ENCODE measurements at places on chromosomes 3 and 15.
A peak's percentile ranks its signal among the peaks of the same experiment; 100 is the strongest.

DNA sequence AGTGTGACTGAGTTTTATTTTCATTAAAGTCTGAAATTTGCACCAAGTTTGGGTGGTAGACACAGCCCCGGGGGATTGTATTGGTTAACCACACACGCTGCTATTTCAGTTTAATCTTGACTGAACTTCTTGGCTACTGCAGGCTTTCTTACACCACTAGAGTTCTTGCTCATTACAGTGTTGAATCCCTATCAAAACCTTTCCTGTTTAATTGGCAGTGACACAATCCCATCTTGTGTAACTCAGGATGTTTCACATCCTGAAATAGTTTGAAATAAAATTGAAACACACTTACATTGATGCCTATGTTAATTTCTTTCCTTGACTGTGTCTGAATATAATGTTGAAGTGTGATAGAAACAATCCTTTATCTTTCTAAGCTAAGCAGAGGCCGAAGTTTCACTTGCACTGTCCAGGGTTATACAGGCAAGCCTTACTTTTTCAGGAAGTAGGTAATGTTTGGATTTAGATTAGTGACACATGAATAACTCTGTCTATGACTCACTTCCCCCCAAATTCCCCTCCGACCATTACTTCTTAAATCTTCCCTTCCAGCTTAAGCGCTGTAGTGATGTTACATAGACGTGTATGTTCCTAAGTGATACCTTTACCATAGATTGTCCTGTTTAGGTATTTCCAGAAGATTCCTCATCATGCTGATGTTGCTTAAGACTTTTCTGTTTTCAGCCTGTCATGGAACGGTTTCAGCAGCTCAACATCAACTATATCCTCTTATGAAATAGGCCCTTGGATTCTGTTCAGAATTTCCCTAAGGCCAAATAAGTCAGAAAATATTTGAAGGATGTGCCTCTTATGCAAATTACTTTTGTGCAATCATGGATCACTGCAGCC, 16.8 kb downstream of the ATG7 start:
- no peak for DNase-seq

- no peak for DNase-seq
Observed at GRCh38 chr15:62521396-62521795, 356.3 kb upstream of the C2CD4B start.

GRCh38 chr3:108486338-108486737, 24.1 kb downstream of the MYH15 start:
- no peak for DNase-seq

DNA sequence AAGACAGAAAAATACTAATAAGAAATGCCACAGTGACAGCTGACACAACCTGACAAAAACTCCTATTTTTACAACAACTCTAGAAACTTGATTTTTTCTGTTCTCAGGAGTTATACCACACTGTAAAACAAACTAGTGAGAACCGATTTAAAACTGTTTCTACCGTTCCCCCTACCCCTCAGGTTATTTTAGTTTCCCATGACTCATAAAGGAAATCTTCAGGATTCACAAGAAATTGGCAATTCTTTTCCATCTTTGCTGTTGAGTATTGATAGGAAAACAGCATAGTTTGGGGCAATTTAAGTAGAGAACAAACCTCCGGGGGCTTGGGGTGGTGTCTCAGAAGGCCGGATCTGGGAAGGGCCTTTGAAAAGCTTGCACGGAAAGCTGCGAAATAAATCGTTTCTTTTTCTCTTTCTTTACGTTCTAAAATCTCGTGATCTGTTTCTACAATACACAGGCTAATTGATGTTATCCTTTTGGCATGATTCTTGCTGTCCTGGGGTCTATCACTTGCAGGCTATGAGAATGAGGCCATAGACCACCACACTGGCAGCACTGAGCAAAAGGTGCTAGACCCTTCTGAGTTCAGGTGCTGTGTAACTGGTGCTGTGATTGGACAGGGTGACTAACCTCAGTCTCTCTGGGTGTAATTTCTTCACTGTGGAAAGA, 89.3 kb downstream of the LPP start:
- no peak for DNase-seq

DNA sequence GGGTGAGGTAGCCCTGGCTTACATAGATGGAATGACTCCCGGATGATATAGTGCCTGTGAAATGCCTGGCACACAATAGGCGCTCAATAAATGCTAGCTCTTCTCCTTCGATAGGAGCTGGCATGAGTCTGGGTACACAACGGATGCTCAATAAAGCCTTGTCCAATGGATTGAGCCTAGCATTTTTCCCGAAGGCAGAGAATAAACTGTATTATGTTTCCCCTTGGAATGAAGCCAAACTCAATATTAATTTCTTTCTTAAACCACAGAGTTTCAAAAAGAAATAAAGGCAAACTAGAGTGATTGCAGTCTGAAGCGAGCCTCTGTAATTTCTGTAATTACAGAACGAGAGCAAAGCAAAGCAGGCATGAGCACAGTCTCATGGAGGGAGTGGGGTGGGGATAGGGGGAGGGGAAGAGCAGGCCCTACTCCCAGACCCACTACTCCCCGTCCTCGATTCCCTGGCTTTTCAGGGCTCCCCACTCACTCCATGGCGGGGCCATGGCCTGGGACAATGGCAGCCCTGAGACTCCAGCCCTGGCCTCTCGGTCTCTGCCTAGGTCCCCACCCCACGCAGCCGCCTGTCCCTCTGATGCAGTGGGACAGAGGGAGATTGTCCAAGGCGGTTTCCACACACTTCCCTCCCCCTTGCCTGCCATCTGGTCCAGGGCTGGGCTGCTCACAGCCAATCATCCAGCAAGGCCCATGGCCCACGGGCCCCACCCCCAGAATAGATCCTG, 18.0 kb downstream of the SLC6A1 start:
- DNase-seq, result no peak

GRCh38 chr3:51720292-51721061, 13.6 kb downstream of the GRM2 start:
- no peak for DNase-seq

DNA sequence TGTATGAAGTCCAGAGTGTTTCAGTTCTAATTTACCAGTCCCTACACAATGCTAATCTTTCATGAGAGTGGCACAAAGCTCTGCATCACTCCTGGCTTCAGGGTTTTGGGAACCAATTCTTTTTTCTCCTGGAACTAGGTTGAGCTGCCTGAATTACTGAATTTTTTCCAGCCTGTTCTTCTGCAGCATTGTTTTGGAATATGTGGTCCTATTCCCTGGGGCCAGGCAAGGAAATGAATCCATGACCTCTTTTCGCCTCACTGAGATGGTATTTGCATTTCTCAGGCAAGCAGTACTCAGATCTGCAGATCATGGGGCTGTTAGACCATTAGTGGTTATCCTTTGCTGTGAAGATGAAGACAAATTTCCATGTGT, 25.6 kb upstream of the GPR171 start:
- no peak for DNase-seq

DNA sequence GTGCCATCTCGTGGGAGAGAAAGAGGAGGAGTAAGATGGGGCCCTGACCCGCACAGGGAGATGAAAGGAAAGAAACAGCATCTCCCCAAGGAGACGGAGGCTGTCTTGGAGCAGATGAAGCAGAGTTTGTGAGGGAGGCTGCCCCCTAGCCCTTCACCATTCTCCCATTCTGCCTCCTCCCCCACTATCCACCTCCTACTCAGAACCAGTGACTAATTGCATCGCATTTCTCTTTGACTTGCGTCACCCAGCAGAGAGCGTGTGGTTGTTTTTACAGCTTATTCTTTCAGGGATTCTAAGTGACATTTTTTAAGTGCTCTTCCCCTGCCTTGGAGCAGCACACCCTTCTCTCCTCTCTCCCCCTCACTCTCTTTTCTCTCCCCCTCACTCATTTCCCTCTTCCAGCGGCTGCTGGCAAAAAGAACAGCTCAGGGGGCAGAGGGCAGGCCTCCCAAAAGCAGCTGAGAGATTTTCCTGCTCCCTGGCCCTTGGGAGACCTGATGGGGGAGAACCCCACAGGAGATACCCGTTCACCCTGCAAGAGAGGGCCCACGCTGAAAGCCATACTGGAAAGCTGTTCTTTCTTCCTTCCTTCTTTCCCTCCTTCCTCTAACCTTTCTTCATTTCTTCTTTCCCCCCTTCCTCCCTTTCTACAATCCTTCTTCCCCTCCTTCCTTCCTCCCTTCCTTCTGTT, 91.8 kb downstream of the MRPL46 start:
- DNase-seq, result no peak

DNA sequence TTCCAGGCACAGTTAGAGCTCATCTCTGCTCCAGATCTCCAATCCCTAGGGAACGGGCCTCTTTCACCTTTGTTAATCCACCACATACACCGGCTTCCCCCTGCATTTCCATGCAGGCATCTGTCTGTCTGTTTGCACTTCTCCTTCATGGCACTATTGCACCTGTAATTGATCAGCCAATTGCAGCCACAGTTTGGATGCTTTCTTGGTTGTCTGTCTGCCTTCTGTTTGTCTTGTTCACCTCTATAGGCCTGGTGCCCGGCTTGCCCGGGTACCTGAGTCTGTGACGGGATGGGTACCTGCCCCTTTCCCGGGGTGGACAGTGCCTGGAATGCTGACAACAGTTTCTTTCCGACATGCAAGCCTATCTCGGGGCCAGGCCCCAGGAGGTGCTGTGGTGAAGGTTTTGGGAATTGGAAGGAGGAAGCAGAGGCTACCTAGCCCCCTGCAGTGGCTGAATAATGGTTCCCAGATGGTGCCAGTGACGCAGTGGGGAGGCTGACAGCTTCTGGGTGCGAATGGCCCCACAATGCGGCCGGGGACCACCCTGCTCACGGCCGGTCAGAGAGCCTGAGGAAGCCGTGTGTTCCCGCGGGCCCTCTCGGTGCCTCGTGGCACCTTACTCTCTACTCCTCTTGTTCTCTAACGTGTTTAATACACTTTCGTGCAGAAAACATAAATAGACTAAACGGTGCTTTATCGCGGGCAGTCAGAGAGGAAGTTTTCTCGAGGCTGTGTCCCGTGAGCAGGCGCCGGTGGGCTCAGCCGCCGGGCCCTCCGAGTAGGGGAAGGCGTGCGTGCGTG, 31.3 kb upstream of the RAB6B start:
- peak; percentile 43 for DNase-seq

DNA sequence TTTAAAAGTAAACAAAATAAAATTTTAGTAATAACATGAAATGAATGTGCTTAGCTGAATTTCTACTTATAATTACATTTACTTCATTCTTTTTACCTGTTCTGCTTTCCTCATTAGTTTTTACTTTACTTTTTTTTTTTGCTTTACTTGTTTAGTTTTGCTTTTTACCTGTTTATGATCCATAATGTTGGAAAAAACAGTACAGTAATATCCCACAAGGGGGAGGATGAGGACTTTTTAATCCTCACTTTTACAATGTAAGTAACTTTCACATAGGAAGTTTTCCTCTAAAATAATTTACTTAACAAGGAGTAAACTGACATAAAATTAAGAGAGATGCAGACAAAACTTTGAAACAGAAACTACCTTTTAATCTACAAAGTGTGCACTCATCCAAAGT, 268.7 kb downstream of the TBC1D5 start:
- DNase-seq, result no peak

- no peak for DNase-seq
Observed at GRCh38 chr3:87503900-87504498, 227.6 kb upstream of the POU1F1 start.

DNA sequence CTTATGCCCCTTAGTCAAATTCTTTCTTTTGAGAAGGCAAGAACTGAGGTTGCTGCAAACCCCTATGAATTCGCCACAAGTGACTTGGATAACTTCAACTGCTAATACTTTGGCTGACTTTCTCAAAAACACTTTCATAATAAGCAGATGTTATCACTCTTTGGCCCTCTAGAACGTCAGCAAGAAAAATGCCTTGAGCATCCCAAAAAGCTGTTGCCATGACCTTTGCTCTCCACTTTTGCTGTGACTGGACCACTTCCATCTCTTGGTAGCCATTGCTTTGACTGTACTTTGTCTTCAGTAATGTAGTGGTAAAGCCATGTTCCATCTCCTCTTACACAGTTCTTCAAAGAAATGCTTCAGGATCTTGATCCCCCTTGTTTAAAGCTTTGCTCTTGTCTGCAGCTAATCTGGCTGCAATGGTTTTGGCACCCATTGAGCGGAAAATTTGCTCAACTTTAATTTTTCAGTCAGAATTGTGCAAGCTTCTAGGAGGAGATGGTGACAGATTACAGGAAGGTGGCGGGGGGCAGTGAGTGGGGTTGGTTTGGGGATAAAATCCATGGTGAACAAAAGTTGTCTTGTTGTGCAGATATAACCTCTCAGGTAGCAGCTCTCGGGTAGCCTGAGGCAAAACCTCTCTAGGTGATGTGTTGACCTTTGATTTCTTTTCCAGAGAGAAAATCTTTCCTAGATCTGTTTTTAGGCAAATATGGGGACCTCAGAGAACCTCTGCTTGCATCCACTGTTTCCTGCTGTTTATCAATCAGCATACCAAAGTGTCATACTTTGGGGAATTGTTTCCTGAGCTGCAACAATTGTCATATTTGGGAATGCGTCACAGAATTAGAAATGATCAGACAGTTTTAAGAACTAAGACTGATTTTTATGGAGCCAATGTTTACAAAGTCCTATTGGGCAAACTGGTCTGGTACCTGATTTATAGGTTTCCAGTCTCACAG, 83.6 kb downstream of the CCR1 start:
- DNase-seq, result no peak

GRCh38 chr3:193564012-193564411, 9.3 kb upstream of the ATP13A4 start:
- DNase-seq, result no peak

DNA sequence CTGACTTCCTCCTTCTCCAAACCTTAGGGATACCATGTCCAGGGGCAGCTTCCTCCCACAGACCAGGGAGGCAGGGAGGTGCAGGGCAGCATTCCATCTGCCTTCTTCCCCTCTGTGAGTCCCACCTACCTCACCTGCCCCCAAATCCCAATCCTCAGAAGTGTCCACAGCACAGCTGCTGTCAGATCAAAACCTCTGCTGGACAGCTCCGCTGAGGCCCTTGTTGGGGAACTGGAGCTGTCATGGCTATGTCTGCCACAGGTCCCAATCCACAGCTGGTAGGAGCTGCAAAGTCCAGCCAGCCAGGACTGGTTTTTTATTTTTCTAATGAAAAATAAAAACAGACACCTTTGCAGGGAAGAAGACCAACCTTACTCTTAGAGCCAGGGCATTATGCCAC, 40.7 kb upstream of the TBC1D21 start:
- DNase-seq, result no peak

DNA sequence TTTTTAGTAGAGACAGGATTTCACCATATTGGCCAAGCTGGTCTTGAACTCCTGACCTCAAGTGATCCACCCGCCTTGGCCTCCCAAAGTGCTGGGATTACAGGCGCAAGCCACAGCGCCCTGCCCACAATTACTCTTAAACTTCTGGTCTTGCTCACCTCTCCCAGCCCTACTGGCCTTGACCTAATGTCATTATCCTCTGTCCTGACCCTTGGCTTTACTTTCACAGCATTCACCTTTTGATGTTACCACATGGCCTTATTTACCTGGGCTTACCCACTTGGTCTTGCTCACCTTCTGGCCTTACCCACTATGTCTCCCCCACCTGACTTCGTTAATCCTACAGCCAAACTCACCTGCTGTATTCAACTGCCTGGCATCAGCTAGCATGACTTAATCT, 105.9 kb downstream of the IL12A start:
- DNase-seq, result no peak

- DNase-seq, result no peak
Observed at GRCh38 chr15:47027322-47027946, 689.9 kb upstream of the SEMA6D start.

GRCh38 chr3:150254309-150254708, 153.8 kb upstream of the TSC22D2 start:
- DNase-seq, result no peak
